ENCODE measurements at places on chromosomes 4 and X.

DNA sequence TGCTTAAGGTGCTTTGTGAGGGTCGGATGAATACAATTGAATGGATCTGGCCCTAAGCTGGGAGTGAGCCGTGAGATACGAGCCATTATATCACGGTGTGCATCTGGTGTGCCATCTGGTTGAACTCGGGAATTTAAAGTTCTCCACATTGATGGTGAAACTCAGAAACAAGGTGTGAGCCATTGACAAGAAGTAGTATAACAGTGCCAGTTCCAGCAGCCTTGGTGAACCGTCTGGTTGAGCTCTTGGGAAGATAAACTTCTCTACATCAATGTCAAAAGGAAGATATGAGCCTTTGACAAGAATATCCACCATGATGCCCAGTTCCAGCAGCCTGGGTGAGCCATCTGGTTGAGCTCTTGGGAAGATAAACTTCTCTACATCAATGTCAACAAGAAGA, 5.0 kb upstream of the CSF2RA start:
- DNase-seq: no peak

DNA sequence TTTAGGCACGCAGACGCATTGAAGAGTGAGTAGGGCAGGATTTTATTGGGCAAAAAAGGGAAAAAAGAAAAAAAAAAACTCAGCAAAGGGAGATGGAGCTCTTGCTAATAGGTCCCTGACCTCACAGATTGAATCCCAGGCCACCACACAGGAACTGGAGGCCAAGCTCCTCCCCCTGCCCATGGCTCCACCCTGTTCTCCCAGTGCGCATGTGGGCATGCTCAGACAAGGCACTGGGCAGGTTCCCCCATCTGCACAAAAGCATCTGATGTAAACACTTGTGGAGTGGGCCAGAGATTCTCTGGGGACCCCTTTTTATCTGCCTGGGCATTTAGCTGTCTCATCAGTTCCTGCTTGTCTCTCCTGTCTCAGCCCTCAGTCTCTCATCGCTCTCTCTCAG, 9.5 kb downstream of the FRMD7 start:
- no peak for DNase-seq

DNA sequence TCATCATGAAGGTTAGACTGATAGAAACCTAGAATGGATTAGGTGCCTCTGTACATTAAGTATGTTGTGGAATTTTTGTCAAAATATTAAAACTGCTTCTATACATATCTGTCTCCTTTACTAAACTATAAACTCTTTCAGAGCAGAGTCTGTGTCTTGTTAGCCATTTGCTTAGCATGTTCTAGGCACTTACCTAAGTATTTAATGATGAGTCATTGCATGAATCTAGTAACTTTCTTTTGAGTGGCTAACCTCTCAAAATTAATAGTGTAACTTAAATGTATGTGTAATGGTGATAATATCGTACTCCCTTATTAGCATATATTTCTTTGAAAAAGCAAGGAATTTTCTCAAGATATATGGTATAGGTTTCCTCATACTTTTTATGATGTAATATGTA, 57.8 kb downstream of the RAP1GDS1 start:
- no peak for DNase-seq

DNA sequence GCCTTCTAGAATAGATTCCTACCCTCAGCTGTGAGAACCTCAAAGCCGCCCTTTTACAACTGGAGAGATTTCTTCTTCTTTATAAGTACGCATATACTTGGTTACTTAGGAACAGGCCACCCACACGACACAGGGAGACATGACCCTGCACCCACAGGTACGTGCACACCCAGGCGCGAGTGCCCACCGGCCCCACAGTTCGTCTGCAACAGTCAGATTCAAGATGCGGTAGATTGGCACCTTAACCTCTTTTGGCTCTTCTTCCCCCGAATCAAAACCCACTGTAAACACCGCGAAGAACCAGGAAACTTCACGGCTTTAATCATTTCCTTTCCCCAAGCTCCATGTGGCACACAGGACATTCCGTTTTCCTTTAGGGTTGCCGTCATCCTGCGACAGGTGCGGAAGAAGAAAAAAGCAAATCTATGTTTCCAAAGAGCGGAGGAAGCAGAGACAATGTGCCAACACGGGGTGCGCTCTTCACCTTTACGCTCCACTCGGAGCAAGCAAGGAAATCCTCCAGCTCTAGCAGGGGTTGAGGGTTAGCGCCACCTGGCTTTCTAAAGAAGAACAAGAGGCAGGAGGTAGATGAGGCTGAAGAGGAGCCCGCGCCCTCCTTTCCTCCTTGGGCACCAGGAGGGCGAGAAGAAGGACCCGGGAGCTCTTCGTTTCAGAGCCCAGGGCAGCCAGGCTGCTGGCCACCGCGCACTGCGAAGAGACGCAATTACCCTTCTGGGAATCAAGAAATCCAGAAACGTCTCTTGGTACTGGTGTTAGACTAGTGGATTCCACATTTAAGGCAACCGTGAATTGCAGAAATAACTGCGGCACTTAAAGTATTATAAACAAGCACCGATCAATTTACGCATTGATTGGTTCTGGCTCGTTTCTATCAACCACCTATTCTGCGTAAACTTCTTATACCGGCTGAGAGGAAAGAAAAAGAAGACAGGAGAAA, 35.7 kb downstream of the HAND2 start:
- peak; percentile 21 for DNase-seq

- DNase-seq: no peak
These were observed 28.3 kb downstream of the CNGA2 start for GRCh38 chrX:151762802-151763201.

- no peak for DNase-seq
These were observed 1212.2 kb upstream of the TENM3 start for GRCh38 chr4:181030961-181031360.

GRCh38 chr4:89056953-89057398, at the start of gene FAM13A:
Gene FAM13A (minus strand): TSS chr4:89057185. CDS start chr4:89056964, 221 bp downstream.
- DNase-seq: no peak

DNA sequence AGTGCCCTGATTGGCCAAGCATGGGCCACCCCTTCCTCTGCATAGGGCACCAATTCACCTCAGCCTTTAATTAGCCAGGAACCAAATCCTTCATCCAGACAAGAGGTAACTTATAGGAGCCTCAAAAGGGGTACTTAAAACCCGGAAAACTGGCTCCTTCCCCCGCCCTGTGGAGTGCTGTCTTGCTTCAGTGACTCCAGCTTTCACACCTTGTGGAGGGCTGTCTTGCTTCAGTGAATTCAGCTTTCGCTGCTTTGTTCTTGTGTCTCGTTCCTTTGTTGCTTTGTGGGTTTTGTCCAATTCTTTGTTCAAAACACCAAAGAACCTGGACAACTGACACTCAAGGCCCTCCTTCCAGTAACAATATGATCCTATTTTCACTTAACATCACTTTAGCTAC, 82.2 kb upstream of the FRG1 start:
- no peak for DNase-seq

DNA sequence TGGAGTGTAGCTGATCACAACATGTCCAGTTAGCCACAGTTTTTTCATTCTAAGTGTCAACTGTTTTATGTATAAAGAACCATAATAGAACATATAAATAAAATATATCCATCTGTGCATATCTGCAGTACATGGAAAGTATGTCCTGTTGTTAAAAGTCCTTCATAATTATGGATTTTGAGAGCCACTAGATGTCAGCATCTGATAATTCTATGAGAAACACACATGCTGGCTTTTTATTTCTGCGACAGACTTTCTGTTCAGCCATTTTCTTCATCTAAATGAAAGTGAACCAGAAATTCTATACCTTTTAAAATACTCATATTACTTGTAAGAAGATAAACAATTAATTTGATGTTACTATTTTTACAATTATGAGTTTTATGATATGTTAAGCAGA, 251.5 kb downstream of the GPM6A start:
- no peak for DNase-seq

GRCh38 chr4:149838036-149838435, 22.4 kb upstream of the IQCM start:
- no peak for DNase-seq

GRCh38 chrX:38117485-38117884, 103.2 kb downstream of the SRPX start:
- DNase-seq: no peak

DNA sequence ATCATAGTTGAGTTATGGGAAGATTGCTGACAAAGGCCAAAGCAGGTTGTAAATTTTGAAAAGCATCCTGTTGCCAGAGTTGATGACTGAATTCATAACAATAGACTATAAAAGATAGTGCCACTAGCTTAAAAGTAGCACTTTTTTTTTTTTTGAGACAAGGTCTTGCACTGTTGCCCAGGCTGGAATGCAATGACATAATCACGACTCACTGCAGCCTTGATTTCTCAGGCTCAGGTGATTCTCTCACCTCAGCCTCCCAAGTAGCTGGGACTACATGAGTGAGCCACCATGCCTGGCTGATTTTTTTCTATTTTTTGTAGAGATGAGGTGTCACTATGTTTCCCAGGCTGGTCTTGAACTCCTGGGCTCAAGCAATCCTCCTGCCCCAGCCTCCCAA, 122.7 kb downstream of the SPOCK3 start:
- DNase-seq: no peak

GRCh38 chr4:142556570-142557238, 289.4 kb downstream of the INPP4B start:
- DNase-seq: no peak

- DNase-seq: no peak
These were observed 362.6 kb upstream of the PPP1R2C start for GRCh38 chrX:43140582-43140981.

DNA sequence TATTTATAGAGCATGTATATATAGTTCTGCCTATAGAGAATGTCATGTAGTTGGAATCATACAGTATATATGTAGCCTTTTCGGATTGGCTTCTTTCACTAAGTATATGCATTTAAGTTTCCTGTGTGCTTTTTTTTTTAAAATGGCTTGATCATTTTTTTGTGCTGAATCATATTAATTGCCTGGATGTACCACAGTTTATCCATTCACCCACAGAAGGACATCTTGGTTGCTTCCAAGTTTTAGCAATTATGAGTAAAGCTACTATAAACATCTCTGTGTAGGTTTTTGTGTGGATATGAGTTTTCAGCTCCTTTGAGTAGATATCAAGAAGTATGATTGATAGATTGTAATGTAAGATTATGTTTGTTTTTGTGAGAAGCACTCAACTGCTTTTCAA, 23.8 kb downstream of the PTTG2 start:
- DNase-seq: no peak

DNA sequence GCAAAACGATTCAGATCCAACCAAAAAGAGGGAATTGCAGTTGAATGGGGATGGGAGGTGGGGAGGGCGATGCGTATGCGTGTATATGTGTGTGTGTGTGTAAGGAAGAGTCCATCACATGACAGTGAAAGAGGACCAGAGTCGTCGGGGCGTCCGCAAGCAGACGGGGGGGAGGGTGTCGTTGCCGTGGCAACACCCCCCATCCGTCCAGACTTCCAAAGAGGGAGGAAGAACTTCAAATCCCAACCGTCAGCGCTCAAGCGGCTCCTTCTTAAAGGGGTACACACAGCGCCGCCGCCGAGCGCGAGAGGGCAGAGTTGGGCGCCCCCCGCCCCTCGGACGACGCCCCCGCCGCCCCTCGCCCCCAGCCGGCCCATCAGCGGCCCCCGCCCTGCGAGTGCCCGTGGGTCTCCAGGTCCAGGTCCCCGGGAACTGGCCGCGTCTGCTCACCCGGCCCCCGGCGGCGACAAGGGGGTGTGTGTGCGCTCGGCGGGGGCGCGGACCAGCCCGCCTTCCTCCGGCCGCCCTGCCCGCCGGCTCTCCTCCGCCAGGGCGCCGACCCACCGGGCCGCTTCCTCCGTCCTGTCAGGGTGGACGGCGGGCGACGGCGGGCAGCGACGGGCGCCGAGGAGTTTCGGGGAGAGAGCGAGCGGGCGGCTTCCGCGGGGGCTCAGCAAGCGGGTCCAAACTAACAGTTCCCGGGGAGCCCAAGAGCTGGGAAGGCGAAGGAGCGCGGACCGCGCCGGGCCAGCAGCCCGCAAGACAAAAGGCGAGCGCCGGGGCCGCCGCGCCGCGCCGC, 685 bp downstream of the LCORL start:
- DNase-seq: no peak

- no peak for DNase-seq
These were observed 1.2 kb downstream of the DYNLT3 start for GRCh38 chrX:37846141-37846540.

GRCh38 chr4:75545526-75545925, 10.3 kb upstream of the ODAPH start:
- DNase-seq: no peak

DNA sequence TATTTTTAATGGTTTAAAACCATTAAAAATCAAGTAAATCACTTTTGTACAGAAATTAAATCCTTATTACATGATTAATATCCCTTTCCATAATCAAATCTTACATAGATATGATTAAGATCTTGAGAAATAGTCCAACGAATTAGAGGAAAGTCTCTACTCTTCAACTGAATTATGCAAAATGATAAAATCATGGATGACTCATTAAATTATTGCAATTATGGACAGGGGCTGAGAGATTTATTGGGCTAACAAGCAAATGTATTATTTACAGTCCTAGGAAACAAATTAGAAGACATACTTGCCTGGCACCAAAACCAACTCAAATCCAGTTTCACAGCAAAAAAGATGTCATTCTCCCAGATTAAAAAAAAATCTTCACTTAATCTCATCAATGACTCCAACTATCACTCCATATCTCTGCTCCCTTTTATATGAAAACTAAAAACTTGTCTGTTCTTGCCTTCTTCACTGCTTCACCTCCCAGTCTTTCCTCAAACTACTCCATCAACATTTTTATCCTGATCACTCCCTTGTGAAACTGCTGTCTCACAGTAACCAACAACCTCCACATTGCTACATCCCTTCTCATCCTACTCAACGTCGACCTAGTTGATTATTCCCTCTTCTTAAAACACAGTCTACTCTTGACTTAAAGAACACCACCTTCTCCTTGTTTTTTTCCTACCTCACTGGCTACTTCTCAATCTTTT, 18.4 kb upstream of the DDX60 start:
- DNase-seq: no peak

- DNase-seq: no peak
These were observed 321.9 kb upstream of the GIMD1 start for GRCh38 chr4:106690487-106690886.

DNA sequence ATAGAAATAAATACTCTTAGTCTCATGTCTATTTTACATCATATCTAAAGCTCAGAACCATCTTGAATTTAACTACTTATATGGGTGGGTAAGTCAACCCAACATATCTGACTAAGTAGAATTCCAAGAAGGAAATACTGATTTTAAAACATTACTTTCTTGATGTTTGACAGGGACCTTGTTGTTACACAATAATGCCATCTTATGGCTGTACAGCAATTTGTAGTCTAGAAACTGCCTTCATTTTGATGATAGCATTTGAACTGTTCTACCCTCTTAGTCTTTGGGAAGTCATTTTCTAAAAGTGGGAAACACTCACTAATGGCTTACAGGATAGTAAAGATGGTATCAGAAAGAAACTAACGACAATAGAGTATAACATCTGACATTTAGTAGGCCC, 929.5 kb downstream of the DMD start:
- DNase-seq: no peak

DNA sequence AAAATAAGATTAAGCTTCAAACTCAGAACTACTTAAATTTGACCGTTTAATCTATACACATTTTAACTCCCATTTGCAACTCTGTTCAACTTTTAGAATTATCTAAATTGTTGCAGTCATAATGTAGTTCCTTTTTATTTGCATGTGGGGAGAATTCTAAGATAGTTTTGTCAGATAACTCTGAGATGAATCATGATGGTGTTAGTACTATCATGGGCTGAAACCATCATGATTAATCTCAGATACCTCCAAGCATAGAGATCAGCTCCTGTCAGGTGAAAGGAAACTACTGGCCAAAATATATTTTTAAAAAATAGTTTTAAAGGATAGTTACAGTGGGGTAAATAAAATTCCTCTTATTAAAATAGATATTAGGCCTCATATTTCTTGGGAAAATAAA, 39.0 kb downstream of the FBXO8 start:
- no peak for DNase-seq

- DNase-seq: no peak
These were observed 169.5 kb downstream of the GLRA2 start for GRCh38 chrX:14698790-14699189.

All from stimulated activated CD8-positive, alpha-beta memory T cell treated with anti-CD3 and anti-CD28 coated beads, Interleukin-7, amount 100 ng/mL, for 4 hours (primary cell).